ENCODE measurements at places on chromosomes 7 and 10. TPM values are rescaled to one million over a fixed set of nuclear protein-coding genes. Genes with fewer than 3 reads are reported as not detected.

Gene GNGT1
- total RNA-seq: not detected

Gene STK31
- total RNA-seq: 0.06 TPM

Gene FRMD4A
- 4.6 TPM for total RNA-seq

Gene POU6F2
- not detected for total RNA-seq

Gene PCDH15
- total RNA-seq: not detected

Gene DDX50
- total RNA-seq: 61.6 TPM

All from SJSA1 (cell line).